ENCODE measurements at places on chromosomes 7 and 10.

GRCh38 chr7:43844257-43844656 lies 25.1 kb downstream of the MRPS24 start:
- DNase-seq = no peak

DNA sequence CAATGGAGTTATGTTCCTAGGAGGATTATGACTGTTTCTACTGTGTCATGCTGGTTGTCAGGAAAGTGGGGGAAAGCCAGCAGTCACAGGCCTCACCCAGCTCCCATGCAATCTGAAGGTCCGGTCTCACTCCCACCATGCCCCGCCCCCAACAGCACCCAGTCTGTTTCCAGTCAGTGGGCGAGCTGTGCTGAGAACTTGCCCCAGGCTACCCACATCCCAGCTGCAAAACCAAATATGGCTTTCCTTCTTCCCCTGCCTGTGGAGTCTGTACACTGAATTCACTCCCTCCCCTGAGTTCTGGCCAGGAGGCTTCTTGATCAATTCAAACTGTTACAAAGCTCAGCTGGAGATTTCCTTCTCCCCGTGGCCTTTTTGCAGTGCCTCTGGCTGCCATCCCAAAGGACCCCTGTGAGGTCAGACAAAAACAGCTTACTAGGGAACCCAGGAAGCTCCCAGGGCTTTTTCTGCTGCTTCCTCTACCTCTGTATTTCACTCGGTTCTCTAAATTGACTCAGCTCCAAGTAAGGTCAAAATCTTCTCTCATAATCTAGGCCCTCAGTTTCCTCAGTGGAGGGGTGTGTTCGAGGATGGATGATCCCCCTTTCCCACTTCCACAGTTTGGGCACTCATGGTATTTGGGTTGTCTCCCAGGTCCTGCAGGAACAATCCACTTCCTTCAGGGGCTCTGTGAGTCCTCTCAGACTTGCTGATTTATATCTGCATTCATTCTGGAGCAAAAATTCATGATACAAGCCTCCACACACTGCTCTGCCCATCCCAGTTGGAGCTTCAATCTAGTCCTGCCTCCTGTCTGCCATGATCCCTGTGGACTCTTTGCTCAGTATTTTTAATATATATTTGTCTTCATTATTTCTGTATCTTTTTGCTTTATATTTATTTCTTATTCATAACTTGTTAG lies 205.5 kb downstream of the SEMA3D start:
- DNase-seq = no peak

DNA sequence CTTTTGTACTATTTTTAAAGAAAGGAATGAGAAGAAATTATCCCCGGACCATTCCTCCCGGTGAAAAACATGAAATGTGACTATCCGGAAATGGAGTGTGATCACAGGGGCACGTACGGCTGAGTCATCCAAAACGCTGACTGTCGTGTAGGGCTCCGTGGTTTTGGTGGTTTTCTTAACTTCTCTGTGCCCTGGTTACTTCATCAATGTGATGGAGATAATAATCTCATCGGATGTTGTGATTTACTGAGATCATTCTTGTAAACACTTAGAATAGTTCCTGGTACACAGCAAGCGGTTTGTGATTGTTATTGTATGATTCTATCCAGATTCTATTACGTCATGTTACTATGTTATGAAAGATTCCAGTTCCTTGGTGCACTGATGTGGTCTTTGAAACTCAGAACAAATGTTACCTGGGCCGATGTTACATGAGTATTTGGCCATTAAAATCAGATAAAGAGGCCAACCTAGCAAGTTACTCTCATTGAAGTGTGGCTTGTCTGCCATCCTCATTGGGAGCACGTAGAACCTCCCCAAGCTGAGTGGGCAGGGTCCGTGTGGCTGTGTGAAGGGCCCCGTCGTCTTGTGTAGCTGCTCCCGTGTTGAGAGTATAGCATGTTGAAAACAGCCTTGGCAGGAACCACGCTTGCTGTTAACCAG lies 99.5 kb downstream of the CAMK1D start:
- DNase-seq = no peak

- no peak for DNase-seq
These were observed 161.3 kb downstream of the DYNC1I1 start for GRCh38 chr7:95933618-95934017.

All from hypothalamus (tissue), 51 donors.